ENCODE measurements at places on chromosomes 2 and 18.

GRCh38 chr2:3709225-3709624 is 5.8 kb downstream of the DCDC2C start:
- no peak for DNase-seq

DNA sequence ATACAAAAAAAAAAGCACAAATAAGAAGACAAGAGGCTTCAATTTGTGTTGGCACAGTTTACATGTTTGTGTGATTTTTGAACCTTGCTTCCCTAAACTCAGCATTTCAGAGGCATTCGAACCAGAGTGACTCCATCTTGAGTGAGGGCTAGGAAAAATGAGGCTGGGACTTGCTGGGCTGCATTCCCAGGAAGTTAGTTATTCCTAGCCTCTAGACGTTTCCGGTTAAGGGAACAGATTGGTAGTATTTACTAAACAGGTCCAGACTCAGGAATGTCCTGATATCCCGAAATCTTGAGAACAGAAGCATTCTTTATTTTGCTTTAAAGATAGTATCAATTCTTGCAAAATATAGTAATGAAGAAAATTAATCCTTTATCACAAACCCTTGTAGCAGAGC is 46.7 kb downstream of the RIT2 start:
- DNase-seq = no peak

- no peak for DNase-seq
Observed at GRCh38 chr2:9375857-9376428, 47.4 kb downstream of the ITGB1BP1 start.

- no peak for DNase-seq
Observed at GRCh38 chr2:199206536-199206935, 251.2 kb downstream of the SATB2 start.

- no peak for DNase-seq
Observed at GRCh38 chr18:70158992-70159717, 46.3 kb downstream of the RTTN start.

DNA sequence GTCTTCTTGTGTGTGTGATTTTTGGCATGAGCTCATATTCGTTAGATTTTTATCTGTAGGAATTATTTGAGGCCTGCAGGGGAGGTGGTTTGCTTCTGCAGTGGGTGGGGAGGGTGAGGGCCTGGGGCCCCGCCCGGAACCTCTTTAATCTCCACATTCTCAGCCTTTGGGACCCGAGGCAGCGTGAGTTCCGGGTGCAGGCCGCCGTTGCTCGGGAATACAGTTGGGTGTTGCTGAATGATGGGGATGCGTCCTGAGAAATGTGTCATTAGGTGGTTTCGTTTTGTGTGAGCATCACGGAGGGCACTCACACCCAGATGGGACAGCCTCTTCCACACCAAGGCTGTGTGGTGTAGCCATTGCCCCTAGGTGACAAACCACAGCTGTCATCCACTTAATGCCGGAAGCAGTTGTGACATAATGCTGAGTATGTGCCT is 13.7 kb upstream of the GAL3ST2 start:
- no peak for DNase-seq

DNA sequence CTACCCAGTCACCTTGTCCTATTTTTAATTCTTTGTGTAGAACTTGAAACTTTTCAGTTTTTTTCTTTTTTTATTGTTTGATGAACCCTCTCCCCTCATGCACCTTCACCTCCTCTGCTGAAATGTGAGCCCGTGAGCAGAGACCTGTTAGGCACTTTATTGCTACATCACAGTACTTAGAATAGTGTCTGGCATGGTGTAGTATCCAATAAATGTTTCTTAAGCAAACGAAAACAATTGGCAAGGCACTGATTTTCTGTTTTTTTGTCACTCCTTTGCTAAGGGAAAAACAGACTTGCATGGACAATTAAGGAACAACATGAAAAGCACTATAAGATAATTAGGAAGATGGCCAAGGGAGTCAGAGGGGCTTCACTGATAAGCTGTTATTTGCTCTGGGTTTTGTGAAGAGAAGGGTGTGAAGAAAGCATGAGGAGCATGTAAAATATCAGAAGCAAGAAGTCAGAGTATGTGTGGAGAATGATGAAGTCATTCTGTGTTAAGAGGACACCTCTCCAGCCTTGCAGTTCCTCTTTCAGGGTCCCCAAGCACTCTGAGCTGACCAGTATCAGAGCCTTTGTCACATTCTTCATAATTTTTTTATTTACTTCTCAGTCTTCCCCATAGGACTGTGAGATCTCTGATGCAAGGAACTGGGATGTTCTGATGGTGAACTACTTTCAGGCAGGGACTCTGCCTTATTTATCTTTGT is 99.7 kb upstream of the CAVIN2 start:
- no peak for DNase-seq
